Stimulated activated CD4-positive, alpha-beta T cell treated with anti-CD3 and anti-CD28 coated beads, TNF-alpha, amount 100 ng/mL, for 1 hour (primary cell): ENCODE measurements at places on chromosomes 11 and 22.

- no peak for DNase-seq
These were observed 41.1 kb downstream of the OR10A6 start for GRCh38 chr11:7889985-7890384.

GRCh38 chr11:9681583-9682372, 17.9 kb downstream of the SWAP70 start:
- DNase-seq = no peak

GRCh38 chr22:27919942-27920755, 1.1 kb upstream of the PITPNB start:
- no peak for DNase-seq

DNA sequence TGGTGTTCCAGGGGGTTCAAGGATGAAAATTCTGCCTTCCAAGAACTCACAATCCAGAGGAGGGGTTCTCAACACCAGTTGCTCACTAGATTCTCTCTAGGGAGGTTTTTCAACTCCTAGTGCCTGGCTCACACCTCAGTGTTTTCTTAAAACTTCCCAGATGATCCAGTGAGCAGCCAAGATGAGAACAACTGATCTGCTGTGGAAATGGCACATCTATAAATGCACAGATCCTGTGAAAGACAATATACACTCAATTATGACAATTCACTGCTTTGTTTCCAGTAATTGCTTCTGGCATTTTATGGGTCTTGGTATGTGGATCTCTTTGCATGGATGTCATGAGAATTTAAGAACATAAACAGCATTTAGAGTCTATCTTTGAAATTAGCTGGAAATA, 45.2 kb upstream of the PRSS23 start:
- DNase-seq = no peak

DNA sequence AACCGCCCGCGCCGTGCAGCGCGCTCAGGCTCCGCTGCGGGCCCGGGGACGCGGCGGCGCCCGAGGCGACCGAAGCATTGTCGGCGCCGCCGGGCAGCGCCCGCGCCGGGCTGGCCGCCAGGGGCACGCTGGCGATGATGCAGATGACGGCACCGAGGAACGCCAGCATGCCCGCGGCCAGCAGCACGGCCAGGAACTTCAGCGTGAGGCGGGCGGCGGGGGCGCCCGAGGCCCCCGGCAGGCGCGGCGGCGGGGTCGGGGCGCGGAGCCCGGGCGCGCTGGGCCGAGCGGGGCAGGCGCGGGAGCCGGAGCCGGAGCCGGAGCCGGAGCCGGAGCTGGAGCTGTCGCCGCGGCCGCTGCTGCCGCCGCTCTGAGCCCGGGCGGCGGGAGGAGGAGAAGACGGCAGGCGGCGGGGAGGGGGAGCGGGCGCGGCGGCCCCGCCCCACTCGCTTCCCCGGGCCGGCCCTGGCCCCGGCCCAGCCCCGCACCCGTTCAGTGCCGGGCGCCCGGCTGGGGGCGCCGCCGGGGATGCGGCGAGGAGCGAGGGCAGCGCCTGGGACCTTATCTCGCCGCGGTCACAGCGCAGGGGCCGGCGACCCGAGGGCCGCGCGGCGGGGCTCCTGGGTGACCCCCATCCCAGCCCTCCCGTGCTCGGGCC, at the start of gene NPTXR:
TSS of gene NPTXR (minus strand) at position 372 of the 658 bp plus-strand sequence.
- no peak for DNase-seq

DNA sequence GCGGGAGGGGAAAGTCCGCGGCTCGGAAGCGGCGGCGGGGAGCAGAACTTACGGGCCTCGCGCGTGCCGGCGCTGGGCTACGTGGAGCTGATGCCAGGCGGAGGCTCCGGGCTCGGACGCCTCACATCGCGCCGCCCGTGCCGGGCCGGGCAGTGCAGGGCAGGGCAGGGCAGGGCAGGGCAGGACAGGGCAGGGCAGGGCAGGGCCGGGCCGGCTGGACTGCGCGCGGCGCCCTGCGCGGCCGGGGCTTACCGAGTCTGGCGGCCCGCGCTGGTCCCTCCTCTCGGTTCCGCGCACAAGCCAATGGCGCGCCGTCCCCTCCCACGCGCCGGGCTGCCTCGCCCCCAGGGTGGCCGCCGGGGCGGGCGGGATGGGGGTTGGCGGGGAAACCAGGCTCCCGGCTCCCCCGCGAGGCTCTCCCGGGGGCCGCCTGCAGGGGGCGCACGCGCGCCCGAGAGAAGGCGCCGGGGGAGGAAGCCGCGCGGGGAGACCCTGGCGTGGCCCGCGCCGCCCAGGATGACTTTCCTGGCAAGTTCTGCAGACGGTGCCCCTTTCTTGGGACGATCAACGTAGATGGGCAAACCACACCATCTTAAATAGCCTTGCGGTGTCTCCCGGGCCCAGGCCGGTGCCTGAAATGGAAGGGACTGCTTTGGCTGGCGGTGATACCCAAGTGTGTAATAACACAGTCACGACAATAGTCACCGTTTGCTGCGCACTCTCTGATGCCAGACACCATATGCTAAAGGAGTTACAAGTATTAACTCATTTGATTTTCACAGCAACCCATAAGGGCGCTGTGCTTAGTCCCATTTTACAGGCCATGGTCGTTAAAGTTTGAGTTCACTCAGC, at the start of gene TP53I11:
TSS of gene TP53I11 (minus strand) at position 259 of the 852 bp plus-strand sequence. CDS start 12,548 bp downstream, outside the sequence.
- peak; percentile 54 for DNase-seq

DNA sequence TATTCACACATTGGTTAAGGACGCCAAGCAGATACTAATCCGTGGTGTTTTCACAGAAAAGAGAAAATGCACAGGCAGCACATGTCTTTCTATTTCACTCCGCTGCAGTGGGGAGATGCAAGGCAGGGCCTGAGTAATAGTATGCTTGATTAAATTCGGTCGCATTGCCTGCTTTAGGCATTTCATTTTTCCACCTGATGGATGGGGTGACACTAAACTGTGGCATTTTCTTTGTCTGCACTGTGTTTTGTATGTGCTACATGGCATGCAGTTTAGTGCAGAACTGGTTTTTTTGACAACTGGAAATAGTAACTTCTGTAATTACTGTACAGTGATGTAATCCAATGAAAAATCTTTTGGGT, 94.9 kb downstream of the SLC17A6 start:
- DNase-seq = no peak

DNA sequence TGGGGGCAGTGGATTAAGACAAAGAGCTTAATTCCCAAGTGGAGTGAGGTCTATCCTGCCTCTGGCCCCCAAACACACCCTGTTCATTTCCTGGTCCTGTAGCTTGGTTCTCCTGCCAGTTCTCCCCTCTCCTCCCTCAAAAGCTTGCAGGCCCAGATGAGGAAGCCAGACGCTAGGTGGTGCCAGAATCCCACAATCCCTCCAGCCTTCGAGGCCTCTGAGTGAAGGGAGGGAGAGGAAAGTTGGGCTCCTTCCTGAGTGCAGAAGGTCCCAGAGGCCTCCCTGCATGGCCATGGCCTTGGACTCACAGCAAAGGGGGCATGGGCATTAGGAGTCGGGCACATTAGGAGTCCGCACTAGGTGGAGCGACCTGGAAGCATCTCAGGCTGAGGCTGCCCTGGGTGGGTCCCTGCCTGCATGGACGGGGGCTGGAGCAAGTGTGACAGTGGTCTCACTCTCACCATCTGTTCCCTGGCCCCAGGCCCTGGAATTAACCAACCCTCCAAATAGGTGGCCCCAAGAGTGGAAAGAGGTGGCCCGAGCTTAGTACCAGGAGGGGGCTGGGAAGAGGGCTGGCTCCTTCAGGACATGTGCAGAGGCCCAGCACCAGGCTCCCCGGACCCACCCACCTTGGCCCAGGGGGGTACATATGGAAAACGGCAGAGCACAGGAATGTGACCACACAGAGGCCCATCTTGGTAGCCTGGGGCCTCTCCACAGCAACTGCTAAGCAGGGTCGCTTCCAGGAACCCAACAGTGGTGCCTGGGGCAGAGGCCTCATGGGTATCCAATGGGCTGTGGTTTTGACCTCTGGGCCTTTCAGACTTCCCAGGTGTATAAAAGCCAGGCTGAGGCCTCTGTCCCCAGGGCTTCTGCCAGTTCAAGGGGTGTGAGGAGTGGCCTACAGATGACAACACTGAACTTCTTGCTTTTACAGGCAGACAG, 5.2 kb downstream of the FXYD2 start:
- no peak for DNase-seq

- DNase-seq = no peak
These were observed 11.2 kb upstream of the UPK3A start for GRCh38 chr22:45273452-45274075.

DNA sequence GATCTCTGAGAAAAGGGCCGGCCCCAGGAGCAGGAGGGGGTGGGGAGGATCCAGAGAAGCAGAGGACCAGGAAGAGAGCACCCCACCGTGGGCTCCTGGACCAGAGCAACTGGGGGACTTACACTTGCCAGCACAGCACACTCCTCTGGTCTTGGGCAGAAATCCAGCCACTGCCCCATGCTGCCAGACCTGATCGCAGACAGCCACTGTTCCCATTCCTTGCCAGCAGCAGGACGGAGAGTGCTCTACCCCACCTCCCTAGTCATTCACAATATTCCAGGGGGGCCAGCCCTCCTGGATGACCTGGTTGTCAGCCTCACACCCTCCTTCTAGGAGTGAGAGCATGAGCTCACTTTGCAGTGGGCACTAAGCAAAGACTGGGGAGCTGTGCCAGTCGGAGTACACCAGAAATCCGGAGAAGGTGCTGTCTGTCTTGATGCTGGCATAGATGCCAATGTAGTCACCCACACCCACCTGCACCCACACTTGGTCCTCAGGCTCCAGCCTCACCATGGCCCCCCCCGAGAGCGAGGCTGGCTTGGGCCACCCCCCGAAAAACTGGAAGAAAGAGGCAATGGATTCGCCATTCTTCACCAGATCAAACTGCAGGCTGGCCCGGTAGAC, 1.6 kb downstream of the C1QTNF5 start:
- no peak for DNase-seq

- DNase-seq = no peak
These were observed 14.1 kb upstream of the NUP50 start for GRCh38 chr22:45149671-45150070.

GRCh38 chr11:2529173-2529572, 84.4 kb downstream of the KCNQ1 start:
- DNase-seq = no peak

GRCh38 chr11:16001899-16002426, 354.4 kb downstream of the SOX6 start:
- DNase-seq = no peak

GRCh38 chr22:37659066-37659896, 758 bp downstream of the PDXP start:
- DNase-seq = no peak

- DNase-seq = no peak
These were observed 18.4 kb downstream of the MAFF start for GRCh38 chr22:38220163-38220562.

DNA sequence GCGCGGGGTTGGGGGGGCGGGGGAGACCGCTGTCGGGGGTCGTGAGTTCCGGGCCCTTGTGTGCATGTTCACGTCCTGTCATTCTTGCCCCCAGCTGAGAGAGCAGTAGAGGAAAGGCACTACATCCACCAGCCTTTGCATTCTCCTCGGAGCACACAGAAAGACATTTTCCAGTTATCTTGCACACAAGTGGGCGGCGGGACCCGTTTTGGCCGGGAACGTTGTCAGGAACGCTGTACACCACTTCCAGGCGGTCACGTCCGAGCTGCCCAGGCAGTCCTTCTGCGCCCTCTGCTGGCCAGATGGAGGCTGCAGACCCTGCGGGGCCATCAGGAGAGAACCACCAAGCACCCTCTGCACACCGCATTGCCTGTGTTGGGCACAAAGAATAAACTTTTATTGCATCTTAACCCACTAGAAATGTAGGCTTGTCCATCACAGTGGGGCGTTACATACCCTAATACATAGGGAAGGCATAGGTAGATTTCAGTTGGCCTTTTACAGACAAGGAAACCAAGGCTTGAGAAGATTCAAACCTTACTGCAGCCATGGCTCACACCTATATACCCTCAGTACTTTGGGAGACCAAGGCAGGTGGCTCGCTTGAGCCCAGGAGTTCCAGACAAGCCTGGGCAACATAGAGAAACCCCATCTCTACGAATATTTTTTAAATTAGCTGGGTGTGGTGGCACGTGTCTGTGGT, 2.8 kb upstream of the CDKN1C start:
- DNase-seq = peak; percentile 63

- DNase-seq = no peak
These were observed 80.3 kb downstream of the PHF21B start for GRCh38 chr22:44929359-44930015.

GRCh38 chr11:91790346-91791170, 434.1 kb upstream of the FAT3 start:
- no peak for DNase-seq

DNA sequence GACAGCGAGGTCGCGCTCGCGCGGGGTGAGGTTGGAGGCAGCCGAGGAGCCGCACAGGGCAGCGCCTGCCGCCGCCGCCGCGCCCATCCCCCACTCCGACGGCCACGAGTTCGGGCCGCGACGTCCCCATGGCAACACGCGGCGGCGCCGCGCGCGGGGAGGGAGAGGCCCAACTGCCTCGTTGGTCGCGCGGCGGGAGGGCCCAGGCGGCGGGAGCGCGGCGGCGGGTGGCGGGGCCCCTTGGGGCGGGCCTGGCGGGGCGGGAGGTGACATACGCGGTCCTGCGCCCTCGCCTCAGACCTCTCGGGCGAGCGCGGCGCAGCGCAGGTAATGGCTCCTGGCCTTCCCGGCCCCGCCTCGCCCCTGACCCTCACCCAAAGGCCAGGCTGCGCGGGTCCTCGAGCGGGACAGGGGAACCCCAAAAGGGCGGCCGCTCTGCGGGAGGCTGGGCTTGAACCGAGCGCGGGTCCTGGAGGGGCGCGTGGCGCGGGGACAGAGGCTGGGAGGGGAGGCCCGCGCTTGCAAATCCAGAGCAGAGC, at the start of gene DEUP1:
TSS of gene DEUP1 (plus strand) at position 297 of the 539 bp plus-strand sequence. CDS start 1,518 bp downstream, outside the sequence.
- DNase-seq = no peak

DNA sequence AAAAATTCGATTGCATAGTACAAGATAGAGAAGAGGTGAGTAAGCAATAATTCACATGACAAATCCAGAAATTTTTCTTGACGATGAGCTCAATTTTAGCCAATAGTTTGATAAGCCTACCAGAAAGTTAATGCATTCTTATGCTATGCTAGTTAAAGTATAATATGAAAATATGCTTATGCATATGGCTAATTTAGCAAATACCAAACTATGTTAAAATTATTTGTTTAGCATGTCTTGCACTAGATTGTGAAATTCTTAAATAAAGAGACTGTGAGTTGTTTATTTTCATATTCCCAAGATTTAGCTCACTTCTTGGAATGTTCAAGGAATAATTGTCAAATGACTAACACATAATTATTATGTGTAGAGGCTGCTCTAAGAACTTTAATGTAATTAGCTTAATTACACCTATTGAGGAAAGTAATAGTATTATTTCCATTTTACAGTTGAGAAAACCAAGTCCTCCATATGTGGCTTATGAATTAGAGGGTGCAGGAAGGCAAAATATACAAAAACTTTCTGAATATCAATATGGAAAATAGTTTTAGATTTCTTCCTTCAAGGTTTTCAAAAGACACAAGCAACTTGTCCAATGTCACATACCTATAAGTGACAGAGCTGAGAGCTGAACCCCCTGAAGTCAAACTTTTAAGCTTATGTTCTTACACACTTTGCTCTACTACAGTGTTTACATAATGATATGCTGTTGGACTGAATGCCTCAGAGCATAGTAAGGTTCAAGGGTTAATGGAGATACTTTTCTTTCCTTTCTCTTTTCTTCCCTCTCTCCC, 45.9 kb upstream of the ARHGAP20 start:
- no peak for DNase-seq

DNA sequence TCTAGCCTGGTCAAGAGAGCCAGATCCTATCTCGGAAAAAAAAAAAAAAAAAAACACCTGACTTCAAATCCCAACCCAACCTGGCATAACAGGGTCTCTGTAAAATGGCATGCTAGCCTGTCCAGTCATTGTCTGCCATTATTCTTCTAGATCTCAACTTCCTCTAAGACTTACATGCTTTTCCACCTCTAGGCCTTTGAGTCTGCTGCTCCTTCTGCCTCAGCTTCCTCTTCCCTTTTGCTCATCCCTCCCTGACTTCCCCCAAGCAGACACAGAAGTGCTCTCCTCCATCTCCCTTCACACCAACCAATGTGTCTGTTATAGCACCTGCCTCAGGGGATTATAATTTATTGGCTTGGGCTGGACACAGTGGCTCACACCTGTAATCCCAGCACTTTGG, 7.8 kb downstream of the STK33 start:
- no peak for DNase-seq
